ENCODE measurements at places on chromosomes 3 and 15.
A peak's percentile ranks its signal among the peaks of the same experiment; 100 is the strongest.

- DNase-seq, result no peak
Observed at GRCh38 chr15:45117308-45118130, 3.4 kb downstream of the DUOXA2 start.

GRCh38 chr3:48845170-48845569 lies 2.5 kb downstream of the PRKAR2A start:
- DNase-seq, result no peak

DNA sequence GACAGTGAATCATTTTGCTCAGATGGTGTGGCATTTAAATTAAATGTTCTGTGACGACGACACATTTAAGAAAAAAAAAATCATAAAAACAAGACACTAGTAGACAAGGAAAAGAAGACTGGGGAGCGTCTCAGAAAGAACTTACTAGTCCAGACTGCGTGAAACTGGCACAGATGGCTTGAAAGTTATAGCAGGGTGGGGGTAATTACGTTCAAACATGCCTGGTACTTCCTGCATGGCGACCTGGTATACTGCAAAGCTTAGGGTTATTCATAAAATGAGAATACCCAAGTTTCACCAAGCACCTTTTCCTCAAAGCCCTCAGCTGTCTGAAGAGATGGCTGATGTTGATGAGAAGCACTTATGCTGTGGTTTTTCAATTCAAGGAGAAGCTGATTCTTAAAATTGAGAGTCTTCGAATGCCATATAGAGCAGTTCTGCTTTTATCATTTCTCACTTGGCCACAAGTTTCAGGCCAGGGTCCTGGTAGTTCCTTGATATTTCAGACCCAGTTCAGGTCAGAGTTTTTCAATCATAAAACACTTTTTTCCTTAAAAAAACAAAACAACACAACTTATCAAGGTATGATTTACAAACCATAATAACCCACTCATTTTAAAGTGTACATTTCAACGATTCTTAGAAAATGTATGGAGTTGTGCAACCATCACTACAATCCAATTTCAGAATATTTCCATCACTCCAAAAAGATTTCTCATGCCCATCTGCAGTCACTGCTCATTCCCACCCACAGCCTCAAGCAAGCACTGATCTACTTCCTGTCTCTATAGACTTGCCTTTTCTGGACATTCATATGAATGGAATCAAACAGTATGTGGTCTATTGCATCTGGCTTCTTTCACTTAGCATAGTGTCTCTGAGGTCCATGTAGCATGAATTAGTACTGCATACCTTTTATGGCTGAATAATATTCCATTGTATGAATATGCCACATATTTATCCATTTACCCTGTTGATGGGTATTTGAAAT lies 24.7 kb downstream of the PCOLCE2 start:
- no peak for DNase-seq

DNA sequence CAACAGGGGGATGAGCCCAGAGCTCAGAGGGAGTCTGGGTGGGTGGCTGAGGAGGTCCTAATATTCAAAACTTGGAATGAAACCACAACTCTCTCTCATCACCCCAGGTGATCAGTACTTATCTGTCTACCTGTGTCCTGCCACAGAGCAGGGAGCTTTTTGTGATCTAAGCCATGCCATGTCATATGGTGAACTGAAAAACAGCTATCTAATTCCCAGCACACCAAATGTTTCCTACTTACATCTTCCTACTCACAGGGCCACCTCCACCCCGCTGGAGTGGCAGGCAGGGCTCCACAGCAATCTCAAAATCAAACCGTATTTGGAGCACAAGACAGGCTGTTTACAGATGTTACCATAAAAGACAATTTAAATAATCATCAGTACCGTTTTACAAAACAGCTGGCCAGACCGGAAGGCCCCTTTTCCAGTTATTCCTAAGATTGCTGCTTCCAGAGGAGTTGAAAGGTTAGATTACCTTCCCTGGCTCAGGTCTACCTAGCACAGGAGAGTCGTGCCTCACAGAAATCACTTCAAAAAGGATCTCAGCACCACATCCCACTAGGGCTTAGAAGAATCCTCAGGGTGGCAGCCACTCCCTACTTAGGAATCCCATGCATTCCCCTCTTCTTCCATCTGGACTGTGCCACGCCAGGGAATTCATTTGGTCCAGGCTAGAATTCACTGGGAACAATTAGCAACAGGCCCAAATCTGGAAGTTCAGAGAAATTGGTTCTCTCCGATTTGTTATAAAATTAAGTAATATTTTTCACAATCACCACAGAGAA lies 226.6 kb upstream of the IL12A start:
- DNase-seq, result no peak

GRCh38 chr3:182787302-182788036 lies 5.8 kb upstream of the ATP11B start:
- no peak for DNase-seq

DNA sequence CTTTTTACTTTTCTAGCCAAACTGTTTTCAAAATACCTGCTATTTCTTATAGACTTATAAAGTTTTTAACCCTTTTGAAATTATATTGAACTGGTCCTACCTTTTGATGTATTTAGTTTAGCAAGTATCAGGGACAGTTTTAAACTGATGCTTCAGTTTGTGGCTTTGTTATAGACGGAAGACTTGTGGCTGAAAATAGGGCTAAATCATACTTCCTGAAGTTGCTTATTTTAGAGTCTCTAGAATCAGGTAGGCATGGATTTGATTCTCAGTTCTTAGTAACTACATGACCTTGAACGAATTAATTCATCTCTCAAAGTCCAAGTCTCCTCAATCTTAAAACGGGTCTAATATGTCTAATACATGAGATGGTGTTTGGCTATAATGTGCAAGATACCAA lies 322.8 kb downstream of the RAP2B start:
- no peak for DNase-seq

GRCh38 chr3:28936154-28936553 lies 344.7 kb upstream of the RBMS3 start:
- no peak for DNase-seq

DNA sequence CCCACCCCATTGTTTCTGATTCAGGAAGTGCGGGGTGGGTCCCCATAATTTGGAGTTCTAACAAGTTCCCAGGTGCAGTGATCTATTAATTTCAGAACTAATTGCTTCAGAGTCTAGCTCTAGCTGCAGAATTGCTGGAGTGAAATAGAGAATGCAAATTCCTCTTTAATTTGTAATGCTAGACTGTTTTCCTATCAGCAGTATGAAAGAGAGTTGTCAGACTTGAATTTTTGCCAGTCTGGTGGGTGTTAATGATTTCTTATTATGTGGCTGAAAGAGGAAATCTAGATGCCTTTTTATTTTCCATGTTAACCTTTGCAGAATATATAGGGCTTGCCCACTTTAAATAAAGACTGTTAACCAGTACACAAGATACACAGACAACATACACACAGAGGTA lies 23.7 kb downstream of the APH1B start:
- no peak for DNase-seq

DNA sequence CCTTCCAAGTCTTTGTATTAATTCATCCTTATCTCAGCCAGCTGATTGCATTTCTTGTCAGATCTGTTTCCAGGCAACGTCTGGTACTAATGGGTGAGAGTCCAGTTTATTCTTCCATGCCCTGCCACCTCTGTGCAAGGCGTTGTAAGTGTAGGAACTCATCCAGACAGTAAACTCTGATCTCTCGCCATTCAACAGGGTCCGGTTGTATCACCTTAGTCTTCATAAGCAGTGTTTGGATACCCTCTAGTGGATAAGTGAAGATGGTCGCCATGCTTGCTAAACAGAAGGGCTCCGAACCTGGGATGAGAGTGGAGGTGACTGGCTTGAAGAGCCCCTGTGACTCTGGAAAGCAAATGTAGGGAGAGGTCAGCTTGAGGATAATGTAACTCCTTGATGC lies 51.6 kb upstream of the CMTM7 start:
- DNase-seq, result peak; percentile 46

- no peak for DNase-seq
Observed at GRCh38 chr3:97684490-97684889, 80.1 kb upstream of the ARL6 start.

DNA sequence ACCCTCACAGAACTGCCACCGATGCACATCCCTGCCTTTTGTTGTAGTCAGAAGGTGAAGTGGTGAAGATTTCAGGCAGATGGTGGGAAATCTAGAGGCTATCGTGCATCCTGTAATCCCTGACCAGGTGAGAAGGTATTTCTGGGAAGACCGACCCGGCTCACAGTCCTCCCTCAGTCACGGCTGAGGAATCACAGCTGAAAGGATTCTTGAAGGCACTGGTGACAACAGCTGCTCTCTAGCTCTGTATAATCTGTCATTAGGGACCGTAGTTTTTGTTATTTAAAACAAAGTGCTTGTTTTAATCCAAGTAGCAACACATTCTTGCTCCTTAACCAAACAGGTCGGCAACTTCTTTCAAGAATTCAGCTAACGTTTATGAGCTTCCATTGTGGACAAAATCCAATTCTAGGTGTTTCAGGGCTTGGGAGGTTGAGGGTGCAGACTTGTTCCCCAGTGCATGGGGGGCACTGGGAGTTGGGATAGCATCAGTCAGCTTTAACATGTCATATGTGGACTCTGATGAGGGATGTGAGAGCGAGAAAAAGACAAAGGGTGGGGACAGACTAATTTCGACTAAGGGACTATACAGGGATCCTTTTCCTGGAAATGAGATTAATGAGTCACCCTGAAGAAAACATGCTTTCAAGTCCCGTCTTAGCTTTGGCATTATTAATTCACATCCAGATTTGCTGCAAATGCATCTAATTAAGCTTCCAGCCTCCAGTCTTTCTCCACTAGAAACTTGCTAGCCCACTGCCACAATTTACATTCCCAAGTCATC lies 141.0 kb upstream of the RASGRP1 start:
- no peak for DNase-seq

DNA sequence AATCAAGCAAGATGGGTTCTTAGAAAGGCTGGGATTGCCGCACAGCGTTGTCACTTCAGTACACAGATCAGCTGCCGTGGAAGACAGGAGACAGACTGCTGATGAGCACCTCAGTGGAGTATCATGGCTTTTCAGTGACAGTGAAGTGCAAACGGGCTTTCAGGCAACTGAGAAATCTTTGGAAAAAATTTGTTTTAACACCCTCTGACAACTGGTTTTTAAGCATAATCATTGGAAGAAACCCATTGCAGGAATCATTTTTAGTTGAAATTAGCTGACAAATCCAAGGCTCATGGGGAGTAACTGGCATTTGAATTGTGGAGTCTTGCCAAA lies 418.8 kb downstream of the OTOL1 start:
- no peak for DNase-seq

- DNase-seq, result no peak
Observed at GRCh38 chr3:44963571-44964325, 12.2 kb downstream of the ZDHHC3 start.

DNA sequence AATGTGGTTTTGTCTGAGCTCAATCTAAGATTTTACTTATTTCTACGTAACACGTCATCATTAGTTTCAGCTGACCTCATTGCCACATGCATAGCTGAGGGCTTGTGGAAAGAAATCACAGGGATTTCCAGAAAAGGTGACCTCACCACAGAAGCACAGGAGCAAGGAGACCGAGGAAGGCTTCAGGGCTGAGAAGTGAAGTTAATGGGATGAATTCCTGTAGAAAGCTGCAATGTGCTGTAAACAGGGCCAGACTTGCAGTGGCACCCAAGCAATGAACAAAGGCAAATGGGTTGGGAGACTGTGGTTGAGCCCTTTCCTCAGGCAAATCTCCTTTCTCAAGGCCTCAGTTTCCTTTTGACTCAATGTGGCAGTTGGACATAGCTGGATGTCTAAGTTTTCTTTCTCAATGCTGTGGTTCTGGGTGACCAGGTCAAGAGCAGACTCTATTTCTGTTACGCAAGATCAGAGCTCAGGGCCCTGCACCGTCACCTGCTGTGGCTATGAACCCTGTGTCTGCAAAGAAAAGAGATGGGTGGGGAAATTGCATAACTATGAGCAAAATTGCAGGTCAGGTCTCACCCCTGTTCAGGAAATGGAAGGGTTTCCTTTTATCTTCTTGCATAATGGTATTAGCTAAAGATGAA lies 252.2 kb upstream of the TBL1XR1 start:
- peak; percentile 30 for DNase-seq

- DNase-seq, result no peak
Observed at GRCh38 chr15:62994439-62994838, 48.1 kb upstream of the TPM1 start.

DNA sequence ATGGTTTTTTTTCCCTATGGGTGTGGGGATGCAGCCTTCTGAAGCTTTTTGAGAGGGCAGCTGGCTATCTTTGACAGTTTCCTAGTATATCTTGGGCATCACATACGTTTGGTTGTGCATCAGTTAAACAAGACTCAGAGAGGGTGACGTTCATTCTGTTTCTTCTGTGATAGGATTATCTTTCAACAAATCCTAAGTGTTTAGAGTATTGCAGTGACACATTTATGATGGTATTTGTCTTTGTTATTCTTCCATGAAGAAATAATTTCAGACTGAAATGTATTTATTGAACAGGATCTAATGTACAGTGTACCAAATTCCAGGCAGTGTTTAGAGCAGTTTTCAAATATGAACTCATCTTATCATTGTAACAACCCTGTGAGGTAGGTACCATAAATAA lies 114.4 kb downstream of the PLCL2 start:
- DNase-seq, result no peak

DNA sequence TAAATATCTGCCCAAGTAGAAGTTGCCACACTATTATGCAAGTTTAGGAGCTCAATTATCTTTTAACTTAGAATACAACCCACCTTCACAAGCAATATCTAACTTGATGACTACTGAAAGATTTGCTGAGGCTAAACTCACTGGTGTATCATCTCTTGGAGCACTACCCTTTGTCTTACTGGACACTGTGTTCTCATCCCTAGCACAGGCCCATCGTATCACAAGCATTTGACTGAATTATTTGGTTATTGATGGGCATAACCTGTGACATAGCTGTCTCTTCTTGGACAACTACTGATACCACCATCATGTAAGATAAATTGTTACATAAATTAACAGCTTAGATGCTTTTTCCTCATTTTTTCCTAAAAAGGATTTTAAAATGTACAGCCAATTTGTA lies 216.2 kb upstream of the THBS1 start:
- DNase-seq, result no peak

DNA sequence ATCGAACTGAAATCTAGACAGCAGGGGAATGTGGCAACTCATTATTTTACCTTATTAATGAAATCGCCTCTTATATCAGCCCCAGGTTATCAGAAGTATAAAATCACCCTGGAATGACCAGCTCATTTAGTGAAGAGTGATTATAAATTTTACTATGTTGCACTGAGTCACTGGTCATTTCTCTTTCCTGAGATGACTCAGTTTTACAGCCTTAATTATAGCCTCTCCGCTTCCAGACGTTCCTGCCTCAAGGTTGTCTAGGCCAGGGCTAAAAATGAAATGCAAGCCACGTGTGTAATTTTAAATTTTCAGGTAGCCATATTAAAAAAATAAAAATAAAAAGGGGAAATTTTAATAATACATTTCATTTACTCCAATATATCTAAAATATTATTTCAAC lies 33.3 kb downstream of the DET1 start:
- no peak for DNase-seq

- DNase-seq, result no peak
Observed at GRCh38 chr15:39736412-39737195, 46.0 kb downstream of the FSIP1 start.

DNA sequence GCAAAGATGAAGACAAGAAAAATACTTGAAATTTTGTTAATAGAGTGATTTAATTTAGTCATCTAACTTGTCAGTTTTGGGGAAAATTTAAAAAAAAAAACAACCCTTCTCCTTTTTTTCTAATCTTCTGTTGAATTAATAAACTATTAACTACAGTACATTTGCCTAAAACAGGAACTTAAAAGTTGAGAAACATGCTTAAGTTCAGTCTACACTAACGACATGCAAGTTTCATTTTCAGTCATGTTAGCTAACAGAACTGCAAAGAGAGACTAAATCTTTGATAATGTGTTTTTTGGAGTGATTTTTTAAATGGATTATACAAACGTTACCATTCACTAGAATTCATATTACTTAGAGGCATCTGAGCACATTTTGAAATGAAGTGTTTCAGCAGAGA lies 71.9 kb upstream of the MBNL1 start:
- peak; percentile 74 for DNase-seq

Measured in activated CD4-positive, alpha-beta T cell treated with anti-CD3 and anti-CD28 coated beads, Interleukin-2, Interleukin-4, amounts not matched to agents 100 ng/mL and 50 ng/mL, durations not matched to agents 16 hours and 8 hours (primary cell).